ENCODE measurements at places on chromosomes 1 and 21. TPM values are rescaled to one million over a fixed set of nuclear protein-coding genes. Genes with fewer than 3 reads are reported as not detected.

DNA sequence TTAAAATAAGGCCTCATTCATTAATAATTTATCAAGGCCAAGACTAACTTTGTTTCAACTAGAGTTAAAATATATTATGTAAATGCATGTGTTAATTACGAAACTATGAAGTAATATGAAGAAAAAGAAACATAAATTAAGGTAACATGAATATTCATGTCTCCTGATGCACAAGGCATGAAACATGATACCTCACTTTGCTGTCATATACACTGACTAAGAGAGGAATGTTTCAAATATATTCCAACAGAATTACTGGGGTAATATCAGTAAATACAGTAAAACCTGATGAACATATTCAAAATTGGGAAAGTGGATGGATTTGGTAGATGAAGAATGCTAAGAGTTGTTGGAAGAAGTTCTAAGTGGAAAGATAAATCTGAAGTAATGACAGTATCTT lies 274.6 kb downstream of the LRRC7 start:
- DNase-seq = no peak

GRCh38 chr1:150765296-150765976 lies at the start of gene CTSS:
Gene CTSS (minus strand): TSS chr1:150765778. CDS start chr1:150764763, 1,015 bp downstream.
- no peak for DNase-seq

DNA sequence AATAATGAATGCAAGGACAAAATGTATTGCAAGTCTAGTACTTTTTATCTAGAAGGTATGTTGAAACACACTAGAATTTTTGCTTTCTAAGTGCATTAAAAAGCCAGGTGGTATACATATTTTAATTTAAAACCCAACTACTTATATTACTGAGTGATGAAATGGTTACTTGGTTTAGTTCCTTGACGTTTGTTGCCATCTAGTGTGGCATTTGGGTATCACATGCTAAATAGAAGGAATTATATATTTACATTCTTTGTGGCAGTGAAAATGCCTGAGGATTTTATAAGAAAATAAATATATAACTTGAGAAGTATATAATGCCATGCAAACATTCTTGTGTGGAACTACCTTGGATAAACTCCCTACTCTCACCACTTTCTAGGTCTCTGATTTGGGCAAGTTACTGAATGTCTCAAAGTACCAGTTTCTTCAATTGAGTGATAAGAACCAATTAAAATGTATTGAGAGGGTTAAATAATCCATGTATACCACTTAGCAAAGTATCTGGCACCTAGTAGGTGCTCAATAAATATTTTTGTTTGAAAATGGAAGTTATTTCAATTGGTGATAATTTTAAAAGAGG lies 69.6 kb downstream of the SDCCAG8 start:
- no peak for DNase-seq

DNA sequence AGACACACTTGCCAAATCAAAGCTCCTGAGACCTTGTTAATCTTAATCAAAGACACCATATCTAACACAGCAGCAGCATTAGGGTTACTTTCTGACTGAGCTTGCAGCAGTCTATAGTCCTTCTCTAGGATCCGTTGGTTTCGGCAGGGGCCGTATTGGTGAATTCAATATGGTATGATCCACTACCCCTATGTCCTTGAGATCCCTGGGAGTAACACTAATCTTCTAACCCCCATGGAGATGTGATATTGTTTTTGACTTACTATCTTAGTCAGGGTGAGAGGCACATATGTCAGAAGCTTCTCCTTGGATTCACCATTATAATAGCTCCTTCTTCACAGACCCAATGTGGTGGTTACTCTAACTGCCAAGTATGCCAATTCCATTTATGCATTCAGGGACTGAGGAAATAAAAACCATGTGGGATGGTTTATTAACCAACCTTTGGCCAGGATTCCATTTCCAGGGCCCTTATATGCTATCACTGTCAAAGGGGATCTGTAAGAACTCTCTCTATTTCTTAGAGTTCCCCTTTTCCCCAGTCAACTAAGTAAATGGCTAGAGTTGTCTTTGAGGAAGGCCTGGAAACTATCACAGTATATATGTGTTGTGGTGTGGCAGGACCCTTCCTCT lies 673.6 kb upstream of the USP24 start:
- DNase-seq = no peak

CFAP141 gene
- total RNA-seq = not detected

- no peak for DNase-seq
These were observed 11.7 kb downstream of the IQGAP3 start for GRCh38 chr1:156560585-156561163.
